ENCODE measurements at places on chromosomes 4 and X.

DNA sequence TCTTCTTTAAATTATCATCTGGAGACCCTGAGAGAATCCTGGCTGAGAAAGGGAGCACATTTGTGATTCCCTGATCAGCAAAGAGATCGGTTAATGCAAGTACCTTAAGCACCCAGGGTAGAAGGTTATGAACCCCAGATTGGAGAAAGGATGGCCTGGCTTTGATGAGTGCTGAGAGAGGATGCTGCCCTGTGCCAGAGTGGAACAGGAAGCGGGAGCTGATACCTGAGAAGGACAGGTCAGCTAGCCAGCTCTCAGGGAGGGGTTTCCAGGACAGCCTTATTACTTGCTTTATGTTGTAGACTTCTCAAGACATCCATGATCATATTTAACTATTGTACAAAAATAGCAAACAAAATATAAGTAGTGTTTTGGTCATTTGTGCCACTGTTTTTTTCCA lies 141.9 kb downstream of the GATB start:
- no peaks in the 10 kb centered on the region for H3K4me1 ChIP-seq
- no peaks in the 10 kb centered on the region for H3K27me3 ChIP-seq

DNA sequence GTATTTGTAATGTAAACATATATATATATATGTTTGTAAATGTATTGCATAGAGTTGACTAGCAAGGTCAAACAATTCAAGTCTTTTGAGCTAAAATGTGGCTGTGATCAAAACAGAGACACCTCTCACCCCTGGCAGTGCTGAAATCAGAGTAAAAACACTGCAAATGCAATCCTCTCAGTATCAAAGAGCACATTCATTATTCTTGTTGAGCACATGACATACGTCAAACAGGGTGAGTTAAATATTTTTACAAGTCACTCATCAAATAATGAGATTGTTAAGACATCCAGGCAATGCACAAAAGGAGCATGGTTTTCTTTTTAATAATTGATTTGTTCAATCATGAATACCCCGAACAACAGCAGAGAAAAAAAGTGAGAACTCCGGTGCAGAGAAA lies 114.1 kb upstream of the KCNIP4 start:
- H3K36me3 ChIP-seq: no peaks in the 10 kb centered on the region
- H3K4me3 ChIP-seq: no peak overlapping the region
- H3K4me1 ChIP-seq: no peaks in the 10 kb centered on the region
- no peak for DNase-seq
- H3K27me3 ChIP-seq: no peaks in the 10 kb centered on the region

DNA sequence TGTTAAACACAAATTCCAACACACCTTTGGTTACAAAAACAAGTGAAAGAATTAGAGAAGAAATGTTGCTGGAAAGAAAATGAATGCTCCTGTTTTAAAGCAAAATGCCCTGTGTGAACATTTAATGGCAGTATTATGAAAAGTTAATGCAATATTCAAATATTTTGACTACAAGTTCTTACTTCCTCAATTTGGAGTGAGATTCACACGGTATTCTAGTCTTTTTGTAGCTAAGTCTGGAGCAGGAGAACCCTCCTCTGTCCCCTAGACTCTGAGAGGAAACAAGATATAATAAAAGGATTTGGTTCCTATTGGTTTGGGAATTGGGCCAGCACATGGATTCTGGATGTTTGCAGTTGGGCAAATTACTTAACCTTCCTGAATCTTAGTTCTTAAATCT lies 12.7 kb downstream of the MAD2L1 start:
- H3K36me3 ChIP-seq: no peaks in the 10 kb centered on the region
- no peak overlapping the region for H3K4me3 ChIP-seq
- no peaks in the 10 kb centered on the region for H3K27me3 ChIP-seq
- no peak for DNase-seq
- H3K27ac ChIP-seq: no peak overlapping the region

DNA sequence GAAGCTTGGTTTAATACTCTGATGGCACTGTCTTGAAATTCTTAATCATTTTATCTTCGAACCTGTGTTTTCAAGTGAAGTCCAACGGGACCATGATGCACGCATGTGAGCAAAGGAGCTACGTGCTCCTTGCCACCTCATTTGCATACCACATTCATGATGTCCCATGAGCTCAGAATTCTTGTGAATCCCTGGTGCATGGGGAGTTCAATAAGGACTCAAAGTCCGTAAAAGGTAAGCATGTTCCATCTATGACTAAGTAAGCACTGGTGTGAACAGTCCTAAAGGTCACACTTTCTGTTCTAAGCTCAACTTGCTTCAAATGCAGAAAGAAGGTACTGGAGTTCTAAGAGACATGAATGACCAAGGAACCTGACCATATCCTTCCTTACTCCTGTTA lies 13.1 kb upstream of the GPM6B start:
- H3K4me1 ChIP-seq: no peaks in the 10 kb centered on the region
- no peak overlapping the region for H3K4me3 ChIP-seq
- no peaks in the 10 kb centered on the region for H3K27me3 ChIP-seq
- DNase-seq: no peak
- no peaks in the 10 kb centered on the region for H3K36me3 ChIP-seq

- no peak for DNase-seq
- no peaks in the 10 kb centered on the region for H3K4me1 ChIP-seq
- no peak overlapping the region for H3K27ac ChIP-seq
These were observed 49.3 kb upstream of the ATOH1 start for GRCh38 chr4:93779228-93779627.
